ENCODE measurements at places on chromosomes 2 and 18.

DNA sequence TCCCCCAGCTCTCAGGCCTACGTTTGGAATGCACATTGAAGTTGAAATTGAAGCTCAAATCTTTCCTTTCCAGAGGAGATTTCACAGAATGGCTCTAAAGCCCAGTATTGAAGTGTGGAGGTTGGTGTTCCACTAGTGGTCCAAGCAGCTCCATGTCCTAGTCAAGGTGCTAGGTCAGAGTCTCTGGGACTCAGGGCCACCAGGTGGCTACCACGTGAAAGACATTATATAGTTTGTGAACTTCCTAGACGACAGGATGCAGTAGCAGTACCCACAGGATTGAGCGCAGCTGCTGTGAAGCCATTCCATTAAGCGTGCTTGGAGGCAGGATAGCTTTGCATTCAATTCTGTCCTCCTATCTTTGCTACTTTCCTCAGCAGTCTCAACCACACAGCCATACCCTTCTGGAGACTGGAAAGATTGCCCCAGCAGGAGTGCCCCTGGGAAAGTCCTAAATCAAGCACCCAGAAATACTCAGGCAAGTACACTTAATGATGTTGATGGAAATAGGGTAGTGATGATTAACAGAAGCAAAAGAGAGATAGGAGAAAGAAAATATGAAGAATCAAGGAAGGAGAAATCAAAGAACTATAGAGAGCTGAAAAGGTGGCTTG, 4.7 kb upstream of the TGFA start:
- no peak for DNase-seq

- peak; percentile 61 for DNase-seq
These were observed 2.2 kb downstream of the TGIF1 start for GRCh38 chr18:3451989-3452749.

GRCh38 chr18:34787931-34788532, 77.9 kb downstream of the DTNA start:
- DNase-seq = peak; percentile 55

DNA sequence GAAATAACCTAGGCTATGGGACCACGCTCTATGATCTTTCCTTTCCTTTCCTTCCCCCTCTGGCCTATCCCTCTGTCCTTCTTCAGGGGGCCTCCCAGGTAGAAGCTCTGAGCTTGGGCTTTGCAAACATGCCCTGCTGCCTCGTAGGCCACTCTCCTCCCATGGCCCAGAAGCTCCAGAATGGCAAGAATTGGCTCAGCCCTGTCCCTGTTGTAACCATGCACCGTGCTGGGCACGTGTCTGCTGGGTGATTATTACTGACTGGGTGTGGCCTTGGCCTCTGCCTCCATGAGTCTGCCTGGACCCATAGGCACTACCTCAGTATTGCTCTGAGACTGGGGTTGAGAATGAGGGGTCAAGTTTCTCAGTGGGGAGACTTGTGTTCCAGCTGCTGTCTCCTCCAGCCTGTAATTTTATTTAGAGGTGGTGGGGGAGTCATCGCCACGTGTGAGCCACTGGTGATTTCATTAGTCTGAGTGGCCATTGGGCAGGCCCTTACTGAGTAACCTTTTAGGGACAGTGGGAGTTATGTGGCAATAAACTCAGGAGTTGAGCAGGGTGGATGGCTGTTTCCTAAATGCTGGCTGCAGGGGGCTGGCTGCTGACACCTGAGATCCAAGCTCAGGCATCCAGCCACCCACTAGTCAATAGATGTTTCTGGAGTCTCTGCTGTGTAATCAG, 157.9 kb downstream of the CLIP4 start:
- no peak for DNase-seq

DNA sequence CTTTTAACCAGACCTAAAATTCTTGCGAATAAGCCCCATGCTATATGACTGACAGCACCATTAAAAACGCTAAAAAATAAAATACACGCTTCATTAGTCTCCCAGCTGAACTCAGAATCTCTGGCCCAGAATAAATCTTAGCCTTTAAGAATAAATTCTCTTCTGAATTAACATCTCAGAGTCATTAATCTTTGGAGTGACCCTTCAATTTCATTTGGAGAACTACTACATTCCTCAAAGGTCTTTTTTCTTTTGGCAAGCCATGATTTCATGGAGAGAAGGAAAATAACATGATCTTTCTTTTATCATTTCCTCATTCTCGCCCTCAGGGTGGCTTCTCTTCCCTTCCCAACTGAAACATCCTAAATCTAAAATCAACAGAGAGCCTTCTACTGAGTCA, 259.0 kb downstream of the AFF3 start:
- DNase-seq = peak; percentile 43

DNA sequence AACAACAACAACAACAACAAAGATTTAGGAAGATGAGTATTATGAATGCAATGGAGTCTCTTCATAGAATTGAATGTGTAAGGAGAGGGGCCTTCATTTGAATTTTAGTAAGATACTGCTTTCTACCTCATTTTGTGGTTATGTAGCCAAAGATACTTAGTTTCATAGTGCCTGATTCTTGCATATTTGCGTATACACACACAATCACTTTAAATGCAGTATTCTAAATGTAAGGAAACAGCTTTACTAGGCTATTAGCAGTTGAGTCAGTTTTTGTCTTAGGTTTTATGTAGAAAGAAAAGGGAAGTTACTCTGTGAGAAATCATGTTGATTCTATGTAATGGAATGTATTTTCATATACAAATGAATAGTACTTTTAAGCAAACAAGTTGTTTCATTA, 80.5 kb downstream of the HAUS1 start:
- no peak for DNase-seq

DNA sequence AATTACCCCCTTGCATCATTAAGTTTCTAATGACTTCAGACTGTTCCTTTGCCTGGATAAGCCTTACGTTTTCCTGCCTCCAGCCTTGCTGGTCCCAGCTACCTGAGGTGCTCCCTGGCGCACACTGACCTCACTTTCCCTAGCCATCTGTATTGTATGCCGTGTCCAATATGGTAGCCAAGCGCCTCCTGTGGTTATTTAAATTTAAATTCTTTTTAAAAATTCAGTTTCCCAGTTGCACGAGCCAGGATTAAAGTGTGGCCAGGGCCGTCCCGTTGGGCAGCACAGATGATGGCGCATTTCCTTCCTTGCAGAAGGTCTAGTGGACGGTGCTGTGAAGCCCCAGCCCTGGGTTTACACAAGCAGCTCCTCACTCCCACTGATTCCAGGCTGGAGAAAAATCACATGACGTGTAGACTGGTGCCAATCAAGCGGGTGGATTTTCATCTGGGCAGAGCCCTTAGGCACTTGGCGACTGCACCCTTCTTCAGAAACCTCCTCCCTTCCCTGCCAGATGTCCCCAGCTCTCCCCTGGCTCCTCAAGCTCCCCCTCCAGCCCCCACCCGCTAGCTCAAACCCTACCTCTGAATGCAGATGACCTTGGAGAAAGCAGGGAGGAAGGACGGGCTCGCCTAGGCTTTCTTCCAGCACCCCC, 33.9 kb downstream of the ACKR3 start:
- DNase-seq = no peak

DNA sequence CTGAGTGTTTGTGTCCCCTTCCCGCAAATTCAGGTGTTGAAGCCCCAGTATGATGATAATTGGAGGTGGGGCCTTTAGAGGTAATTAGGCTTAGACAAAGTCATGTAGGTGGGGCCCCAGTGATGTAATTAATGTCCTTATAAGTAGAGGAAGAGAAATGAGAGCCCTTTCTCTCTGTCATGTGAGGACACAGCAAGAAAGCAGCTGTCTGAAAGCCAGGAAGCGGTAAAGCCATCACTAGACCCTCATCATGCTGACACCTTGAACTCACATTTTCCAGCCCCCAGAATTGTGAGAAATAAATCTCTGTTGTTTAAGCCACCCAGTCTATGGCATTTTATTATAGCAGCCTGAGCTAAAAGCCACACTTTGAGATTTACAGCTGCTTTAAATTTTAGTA, 1580.0 kb downstream of the LRP1B start:
- no peak for DNase-seq

Measured in EL (cell line).